ENCODE measurements at places on chromosomes 3 and 15.

- no peak for DNase-seq
These were observed 48.5 kb downstream of the THBS1 start for GRCh38 chr15:39629371-39629770.

- no peak for DNase-seq
These were observed 188.6 kb upstream of the PDZRN3 start for GRCh38 chr3:73813291-73813690.

GRCh38 chr15:53713218-53713617 lies 46.2 kb downstream of the WDR72 start:
- no peak for DNase-seq

DNA sequence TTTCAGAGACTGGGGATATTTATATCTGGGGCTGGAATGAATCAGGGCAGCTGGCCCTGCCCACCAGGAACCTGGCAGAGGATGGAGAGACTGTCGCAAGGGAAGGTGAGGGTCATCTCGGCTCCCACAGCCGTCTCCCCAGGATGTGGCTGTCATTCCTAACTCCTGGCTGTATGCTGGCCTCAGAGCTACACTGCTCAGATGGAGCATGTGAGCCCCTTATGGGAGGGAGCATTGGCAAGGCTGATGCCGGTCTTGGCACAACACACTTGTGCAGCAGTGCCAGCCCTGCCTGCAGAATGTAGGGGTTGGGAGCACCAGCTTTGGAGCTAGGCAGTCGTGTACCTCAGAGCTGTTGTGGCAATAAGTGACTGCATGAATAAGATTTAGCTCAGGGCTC lies 5.2 kb downstream of the RCCD1 start:
- no peak for DNase-seq

GRCh38 chr3:196096382-196096953 lies 14.6 kb upstream of the TFRC start:
- no peak for DNase-seq

DNA sequence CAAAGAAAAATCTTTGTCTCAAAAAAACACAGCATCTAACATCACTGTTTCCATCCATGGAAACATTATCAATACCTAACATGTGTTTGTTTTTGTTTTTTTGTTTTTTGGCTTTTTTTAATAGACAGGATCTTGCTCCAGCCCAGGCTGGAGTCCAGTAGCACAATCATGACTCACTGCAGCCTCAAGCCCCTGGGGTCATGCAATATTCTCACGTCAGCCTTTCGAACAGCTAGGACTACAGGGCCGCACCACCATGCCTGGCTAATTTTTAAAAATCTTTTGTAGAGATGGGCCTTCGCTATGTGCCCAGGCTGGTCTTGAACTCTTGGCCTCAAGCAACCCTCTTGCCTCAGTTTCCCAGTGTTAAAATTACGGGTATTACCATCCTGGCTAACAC lies 52.8 kb downstream of the RAF1 start:
- no peak for DNase-seq

- no peak for DNase-seq
These were observed 119.2 kb upstream of the ZBED2 start for GRCh38 chr3:111714305-111714704.

DNA sequence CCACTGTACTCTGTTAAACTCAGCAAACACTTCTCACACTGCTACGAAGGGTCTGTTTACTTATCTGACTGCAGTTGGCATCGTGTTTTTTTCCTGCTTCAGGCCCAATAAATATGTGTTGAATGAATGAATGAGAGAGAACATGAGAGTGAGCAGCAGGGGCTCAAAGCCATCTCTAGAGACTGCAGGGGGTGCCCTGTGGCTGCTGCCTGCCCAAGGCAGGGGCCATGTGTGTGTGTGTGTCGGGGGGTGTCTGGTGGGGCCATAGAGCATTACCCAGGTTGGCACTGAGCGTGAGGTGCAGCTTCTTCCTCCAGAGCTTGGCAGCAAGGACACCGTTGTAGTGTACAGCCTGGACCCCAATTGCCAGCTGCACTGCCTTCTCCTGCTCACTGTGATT lies 14.8 kb downstream of the EPB42 start:
- no peak for DNase-seq

GRCh38 chr3:102182162-102182561 lies 252.7 kb upstream of the ZPLD1 start:
- no peak for DNase-seq

GRCh38 chr3:10383850-10384248 lies 62.9 kb upstream of the SEC13 start:
- DNase-seq: no peak

DNA sequence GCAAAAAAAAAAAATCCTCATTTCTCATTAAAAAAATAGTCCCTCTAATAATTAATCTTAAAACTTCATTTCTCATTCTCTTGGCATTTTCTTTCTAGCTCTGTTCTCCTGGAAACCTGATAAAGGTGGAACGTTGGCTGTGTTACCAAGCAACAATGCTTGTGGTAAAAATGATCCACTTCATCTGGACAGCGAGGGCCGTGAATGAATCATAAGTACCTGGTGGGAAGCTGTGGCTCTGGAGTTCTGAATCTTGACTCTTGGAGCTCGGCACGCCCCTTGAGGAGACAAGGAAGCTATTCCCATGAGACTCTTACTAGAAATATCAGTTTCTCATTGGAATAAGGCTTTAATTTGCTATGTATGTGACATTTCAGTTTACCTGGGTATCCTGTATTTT lies 32.5 kb downstream of the BCL2L10 start:
- no peak for DNase-seq
